Foreskin keratinocyte (primary cell): ENCODE measurements at places on chromosomes 2 and 18. TPM values are rescaled to one million over a fixed set of nuclear protein-coding genes. Genes with fewer than 3 reads are reported as not detected.

Gene ADCY3
- 51.2 and 55.8 TPM in 2 replicates for polyA plus RNA-seq

Gene DNER
- 1.1 and 2.2 TPM in 2 replicates for polyA plus RNA-seq

DNA sequence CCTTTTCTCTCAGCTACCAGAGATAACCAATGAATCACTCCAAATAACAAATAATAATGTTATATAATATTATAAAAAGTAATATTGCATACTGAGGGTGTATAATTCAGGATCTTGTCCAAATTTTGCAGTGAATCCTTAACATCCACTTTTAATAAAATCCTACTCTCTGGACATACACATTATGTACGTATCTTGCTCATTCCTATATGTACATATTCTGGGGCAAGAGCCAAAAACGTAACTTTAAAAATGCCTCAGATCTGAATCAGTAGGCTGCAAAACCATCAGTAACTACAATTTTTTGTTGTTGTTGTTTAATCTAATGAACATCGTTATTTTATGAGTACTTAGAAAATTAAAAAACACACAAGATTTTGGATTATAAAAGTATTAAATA is 65.3 kb downstream of the SMAD2 start:
- DNase-seq, result no peak

- DNase-seq, result no peak
Measured at GRCh38 chr2:126059379-126059778, 596.6 kb upstream of the GYPC start.
